Astrocyte (in vitro differentiated cells and primary cell): ENCODE measurements at places on chromosomes 2 and 18. TPM values are rescaled to one million over a fixed set of nuclear protein-coding genes. Genes with fewer than 3 reads are reported as not detected.

GRCh38 chr2:147108548-147108947, 736.3 kb upstream of the ACVR2A start:
- no peaks in the 10 kb centered on the region for H3K36me3 ChIP-seq
- H3K4me3 ChIP-seq = no peak overlapping the region
- peak; percentile 80 for DNase-seq
- H3K27ac ChIP-seq = no peak overlapping the region
- no peaks in the 10 kb centered on the region for H3K27me3 ChIP-seq
- H3K4me1 ChIP-seq = no peaks in the 10 kb centered on the region

DNA sequence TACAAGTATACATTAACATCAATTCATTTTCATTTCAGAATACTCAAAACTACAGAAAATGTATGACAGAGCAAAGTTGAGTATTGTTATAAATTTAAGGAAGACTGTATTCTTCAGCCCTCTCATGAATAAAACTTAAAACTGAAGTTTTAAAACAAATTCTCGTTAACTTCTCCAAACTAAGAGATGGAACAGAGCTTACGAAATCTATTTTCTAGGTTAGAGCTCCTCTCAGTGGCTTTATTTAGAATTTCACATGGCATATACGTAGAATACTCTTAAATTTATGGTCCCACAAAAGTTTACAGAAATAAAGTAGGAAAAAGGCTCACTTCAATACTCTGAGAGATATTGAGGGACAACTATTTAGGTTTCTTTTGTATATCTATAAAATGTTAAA, 612.1 kb downstream of the KCNJ3 start:
- H3K27me3 ChIP-seq = no peaks in the 10 kb centered on the region
- H3K4me3 ChIP-seq = no peak overlapping the region
- no peaks in the 10 kb centered on the region for H3K4me1 ChIP-seq
- no peak overlapping the region for H3K27ac ChIP-seq

DNA sequence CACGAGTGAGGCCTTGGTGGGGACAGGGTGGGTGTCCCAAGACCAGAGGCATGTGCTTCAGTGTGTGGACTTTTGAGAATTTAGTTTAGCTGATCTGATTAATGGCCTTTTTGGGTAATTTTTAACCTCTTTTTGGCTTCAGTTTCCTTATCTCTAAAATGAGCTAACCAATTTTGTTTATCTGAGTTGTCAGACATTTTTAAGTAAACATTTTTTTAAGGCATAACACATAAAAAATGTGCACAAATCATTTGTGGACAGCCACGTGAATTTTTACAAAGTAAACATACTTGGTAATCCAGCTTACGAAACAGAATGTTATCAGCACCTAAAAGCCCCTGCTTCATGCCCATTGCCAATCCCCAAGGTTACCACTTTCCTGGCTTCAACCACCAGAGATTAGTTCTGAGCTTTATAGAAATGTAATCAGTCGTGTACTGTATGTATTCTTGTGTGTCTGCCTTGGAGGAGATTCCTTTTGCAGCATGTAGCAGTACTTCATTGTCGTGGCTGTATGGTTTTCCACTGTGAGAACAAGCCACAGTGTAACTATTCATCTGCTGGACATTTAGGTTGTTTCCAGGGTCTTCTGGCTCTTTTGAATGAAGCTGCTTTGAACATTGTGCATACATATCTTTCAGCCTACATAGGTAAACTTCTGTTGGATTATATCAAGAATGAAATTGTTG, 8.4 kb upstream of the INO80C start:
- H3K27me3 ChIP-seq = no peaks in the 10 kb centered on the region
- DNase-seq = no peak
- no peaks in the 10 kb centered on the region for H3K36me3 ChIP-seq
- H3K4me1 ChIP-seq = peaks cover 6% of the 10 kb centered on the region
- H3K4me3 ChIP-seq = no peak overlapping the region

Gene SH2D6
- 0.58 and 0.64 TPM in 2 replicates for total RNA-seq
